ENCODE measurements at places on chromosomes 5 and 9.

- no peak for DNase-seq
Observed at GRCh38 chr5:124935065-124935464, 188.6 kb upstream of the ZNF608 start.

DNA sequence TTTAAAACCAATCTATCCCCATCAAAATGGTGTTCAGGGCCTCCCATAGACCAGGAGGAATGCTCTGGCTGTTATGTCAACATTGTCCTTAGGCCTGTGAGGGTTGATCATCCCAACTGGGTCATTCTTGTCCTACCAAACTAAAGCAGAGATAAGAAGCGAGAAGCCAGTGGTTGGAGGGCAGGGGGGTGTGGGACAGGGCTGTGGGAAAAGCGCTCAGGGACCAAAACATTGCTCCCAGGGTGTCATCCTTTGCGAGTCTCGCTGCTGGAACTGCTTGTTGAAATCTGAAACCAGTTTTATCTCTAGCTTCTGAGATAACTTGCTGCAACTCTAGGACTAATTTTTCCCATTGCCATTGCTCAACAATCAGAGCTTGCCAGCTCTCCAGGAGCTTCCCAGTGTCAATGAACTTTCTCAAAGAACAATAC is 48.1 kb downstream of the SPATA31C2 start:
- no peak for DNase-seq

GRCh38 chr5:75260708-75261107 is 24.0 kb upstream of the ANKRD31 start:
- no peak for DNase-seq

DNA sequence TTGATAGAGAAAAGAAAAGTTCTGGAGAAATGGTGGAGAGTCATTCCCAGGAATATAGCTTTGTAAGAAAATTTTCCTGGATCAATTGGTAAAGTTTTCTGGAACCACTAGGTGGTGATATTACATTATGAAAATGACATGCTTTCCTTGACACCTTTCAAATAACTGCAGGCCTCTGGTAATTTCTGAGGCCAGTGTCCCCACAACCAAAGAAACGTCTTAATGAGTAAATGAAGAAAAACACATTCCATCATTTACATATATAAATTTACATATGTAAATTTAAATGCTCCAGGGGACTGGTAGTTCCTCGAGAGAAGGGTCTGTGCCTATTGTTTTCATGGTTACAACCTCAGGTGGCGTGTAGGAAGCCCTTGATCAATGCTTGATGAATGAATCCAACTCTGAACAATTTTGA is 17.2 kb upstream of the RGS3 start:
- DNase-seq: peak; percentile 15

- DNase-seq: no peak
Observed at GRCh38 chr9:38677660-38678303, 42.2 kb downstream of the FAM240B start.

- no peak for DNase-seq
Observed at GRCh38 chr9:123138163-123138562, 104.7 kb downstream of the GPR21 start.

DNA sequence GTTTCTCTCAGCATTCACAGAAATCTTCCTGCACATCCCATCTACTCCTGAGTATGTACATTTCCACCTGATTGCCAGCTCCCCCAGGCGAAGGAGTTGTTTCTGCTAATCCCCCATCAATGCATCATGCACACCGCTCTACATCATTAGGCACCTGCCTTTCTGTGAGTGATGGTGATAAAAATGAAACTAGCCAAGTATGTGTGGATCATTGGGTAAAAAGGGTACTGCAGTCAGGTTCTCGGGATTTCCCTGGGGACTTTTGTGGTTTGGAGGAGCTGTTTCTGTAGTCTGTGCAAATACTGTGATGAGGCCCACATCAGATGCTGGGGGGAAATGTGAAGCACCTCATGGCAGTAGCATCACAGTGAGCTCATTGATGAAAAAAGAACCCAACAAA is 30.4 kb downstream of the CAMK4 start:
- peak; percentile 90 for DNase-seq

DNA sequence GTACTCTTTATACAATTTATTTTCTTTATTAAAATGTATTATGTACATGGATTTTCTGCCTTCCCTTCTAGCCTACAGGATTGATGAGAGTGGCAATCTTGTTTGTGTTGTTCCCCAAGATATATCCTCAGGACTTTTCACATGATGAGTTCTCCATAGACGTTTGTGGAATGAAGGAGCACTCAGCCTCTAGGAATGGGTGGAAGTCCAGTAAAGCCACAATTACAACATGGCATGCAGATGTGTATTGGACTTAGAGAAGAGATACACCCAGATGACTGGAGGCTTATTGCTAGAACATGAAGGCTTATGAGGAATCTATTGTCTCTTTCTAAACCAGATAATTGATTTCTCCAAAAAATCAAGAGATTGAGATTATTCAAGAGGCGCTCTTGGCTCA is 8.2 kb upstream of the DOCK2 start:
- DNase-seq: no peak

- DNase-seq: no peak
Observed at GRCh38 chr5:104541141-104541785, 978.7 kb upstream of the NUDT12 start.

Measured in stimulated activated CD4-positive, alpha-beta T cell treated with anti-CD3 and anti-CD28 coated beads, Interleukin-4, amount 100 ng/mL, for 24 hours (primary cell).